ENCODE measurements at places on chromosomes 13 and 19. TPM values are rescaled to one million over a fixed set of nuclear protein-coding genes. Genes with fewer than 3 reads are reported as not detected.

Gene ZNF729
- not detected for polyA plus RNA-seq

Gene PTH2
- not detected for polyA plus RNA-seq

Gene ZNF324B
- polyA plus RNA-seq: 3.3 TPM

Gene PSG6
- polyA plus RNA-seq: not detected

Gene ZNF497
- polyA plus RNA-seq: 0.61 TPM

Gene PPFIA3
- 17.2 TPM for polyA plus RNA-seq

Gene WDR87
- not detected for polyA plus RNA-seq

Gene ZNF575
- polyA plus RNA-seq: 1.9 TPM

All from spleen (tissue), 13 donors.